ENCODE measurements at places on chromosomes 12 and 14. TPM values are rescaled to one million over a fixed set of nuclear protein-coding genes. Genes with fewer than 3 reads are reported as not detected.

- H3K36me3 ChIP-seq: no peaks in the 10 kb centered on the region
- H3K27me3 ChIP-seq: no peaks in the 10 kb centered on the region
- H3K4me1 ChIP-seq: peaks cover 24% of the 10 kb centered on the region
- peak within 1 kb of the TSS; percentile 80 for H3K27ac ChIP-seq
These were observed at the start of gene ENO2 for GRCh38 chr12:6914246-6914946. Gene ENO2 (plus strand): TSS chr12:6914580. CDS start chr12:6915833, 1,253 bp downstream.

GDF3 gene
- total RNA-seq: 0.19 TPM

DNA sequence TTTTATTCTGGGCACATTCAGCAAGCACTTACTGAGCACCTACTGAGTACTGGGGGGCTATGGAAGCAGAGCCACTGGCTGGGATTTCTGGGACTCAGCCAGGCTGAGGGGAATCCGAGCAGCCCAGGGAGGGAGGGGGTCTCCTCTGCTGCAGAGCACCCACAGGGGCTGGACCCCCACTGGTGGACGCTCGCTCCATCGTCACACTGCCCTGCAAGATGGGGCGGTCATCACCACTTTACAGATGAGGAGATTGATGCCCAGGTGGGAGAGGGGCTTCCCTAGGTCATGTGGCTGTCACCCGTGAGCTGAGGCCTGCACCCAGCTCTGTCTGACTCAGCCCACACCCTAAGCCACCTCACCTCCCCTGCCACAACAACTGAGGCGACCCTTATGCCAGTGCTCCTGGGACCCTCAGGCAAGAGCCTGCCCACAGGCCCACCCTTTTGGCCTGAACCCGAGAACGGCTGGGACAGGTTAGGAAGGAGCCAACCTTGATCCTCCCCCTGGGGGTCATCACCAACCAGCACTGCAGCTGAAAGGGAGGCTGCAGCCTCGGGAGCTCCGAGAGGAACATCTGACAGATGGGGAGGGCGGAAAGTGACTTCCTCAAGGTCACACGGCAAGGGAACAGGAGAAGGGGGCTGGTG, 74.4 kb downstream of the SERPINA3 start:
- H3K4me1 ChIP-seq: peaks cover 3% of the 10 kb centered on the region
- DNase-seq: no peak
- no peaks in the 10 kb centered on the region for H3K36me3 ChIP-seq

GALNT9 gene
- not detected for total RNA-seq

TMEM119 gene
- total RNA-seq: 1.3 TPM

DNA sequence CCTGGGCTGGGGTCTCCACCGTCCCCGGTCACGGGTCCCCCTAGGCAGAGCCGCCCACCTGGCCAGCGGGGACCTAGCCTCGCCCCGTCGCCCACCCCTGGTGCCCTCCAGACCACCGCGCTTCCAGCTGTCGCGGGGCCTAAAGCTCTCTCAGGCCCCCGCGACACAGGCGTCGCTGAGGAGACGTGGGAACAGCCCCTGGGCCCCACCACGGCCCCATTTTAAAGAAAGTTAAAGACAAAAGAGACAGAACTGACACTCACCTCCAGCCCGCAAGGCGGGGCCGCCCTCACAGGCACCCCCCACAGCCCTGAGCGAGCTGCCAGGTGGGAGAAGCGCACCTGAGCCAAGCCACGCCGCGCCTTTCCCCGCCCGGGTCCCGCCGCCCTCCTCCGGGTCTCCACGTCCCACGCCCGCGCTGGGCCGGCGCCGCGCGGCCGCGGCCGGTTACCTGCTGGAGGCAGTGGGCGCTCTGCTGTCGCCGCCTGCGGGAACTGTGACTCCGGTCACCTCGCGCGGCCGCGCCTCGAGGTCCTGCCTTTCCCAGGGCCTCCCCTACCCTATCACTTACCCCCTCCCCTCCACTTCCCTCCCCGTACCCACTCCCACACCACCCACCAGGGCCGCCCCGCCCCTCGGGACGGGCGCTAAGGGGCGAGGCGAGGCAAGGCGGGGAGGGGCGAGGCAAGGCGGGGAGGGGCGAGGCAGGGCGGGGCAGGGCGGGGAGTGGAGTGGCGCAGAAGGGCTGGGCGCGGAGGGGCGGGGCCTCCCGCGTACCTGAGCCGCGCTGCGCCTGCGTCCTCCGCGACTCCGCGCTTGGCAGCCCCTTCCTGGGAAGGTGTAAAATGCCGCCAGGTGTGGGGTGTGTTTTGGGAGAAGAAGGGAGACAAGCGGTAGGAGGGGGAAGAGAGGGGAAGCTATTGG, 31.2 kb downstream of the TC2N start:
- H3K36me3 ChIP-seq: no peaks in the 10 kb centered on the region
- peak overlapping the region; percentile 81 for H3K27ac ChIP-seq
- H3K4me3 ChIP-seq: peak overlapping the region; percentile 69
- peaks cover 15% of the 10 kb centered on the region for H3K4me1 ChIP-seq
- peak; percentile 62 for DNase-seq
- H3K27me3 ChIP-seq: peaks cover 93% of the 10 kb centered on the region

- no peak for DNase-seq
- no peak overlapping the region for H3K4me3 ChIP-seq
- no peak overlapping the region for H3K27ac ChIP-seq
- no peaks in the 10 kb centered on the region for H3K4me1 ChIP-seq
- no peaks in the 10 kb centered on the region for H3K36me3 ChIP-seq
These were observed 230.7 kb upstream of the PRKD1 start for GRCh38 chr14:30158299-30158698.

- H3K27me3 ChIP-seq: peaks cover 22% of the 10 kb centered on the region
- no peak overlapping the region for H3K4me3 ChIP-seq
- DNase-seq: no peak
- no peaks in the 10 kb centered on the region for H3K36me3 ChIP-seq
These were observed 113.8 kb downstream of the KCNK10 start for GRCh38 chr14:88209273-88209672.

All from left ventricle myocardium inferior (tissue), 1 donor.